ENCODE measurements at places on chromosomes 6 and 20.
A peak's percentile ranks its signal among the peaks of the same experiment; 100 is the strongest.

GRCh38 chr20:62120990-62121775, 1.1 kb upstream of the LSM14B start:
- H3K27me3 ChIP-seq: peaks cover 37% of the 10 kb centered on the region
- H3K36me3 ChIP-seq: peaks cover 18% of the 10 kb centered on the region
- H3K27ac ChIP-seq: peak overlapping the region; percentile 70
- DNase-seq: peak; percentile 77

DNA sequence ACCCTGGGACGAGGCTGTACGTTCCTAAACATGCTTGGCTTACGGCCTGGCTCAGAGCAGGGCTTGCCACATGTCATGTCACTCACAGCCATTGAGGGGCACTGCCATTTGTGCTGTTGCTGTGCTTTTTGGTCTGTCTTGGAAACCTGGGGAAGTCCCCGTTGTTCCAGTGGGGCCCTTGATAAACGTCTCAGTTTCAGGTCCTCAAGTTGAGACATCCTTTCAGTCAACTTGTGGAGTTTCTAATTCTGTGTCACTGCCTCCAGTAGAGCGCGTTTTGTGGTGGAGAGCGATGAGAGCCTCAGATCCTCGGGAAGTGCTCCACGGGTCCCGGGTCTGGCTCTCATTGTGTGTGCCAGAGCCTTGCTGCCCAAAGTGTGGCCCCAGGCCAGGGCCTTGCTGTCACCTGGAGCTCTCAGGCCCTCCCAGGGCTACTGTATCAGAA, 43.0 kb upstream of the CCR6 start:
- DNase-seq: no peak
- no peak overlapping the region for H3K4me3 ChIP-seq
- no peaks in the 10 kb centered on the region for H3K4me1 ChIP-seq

DNA sequence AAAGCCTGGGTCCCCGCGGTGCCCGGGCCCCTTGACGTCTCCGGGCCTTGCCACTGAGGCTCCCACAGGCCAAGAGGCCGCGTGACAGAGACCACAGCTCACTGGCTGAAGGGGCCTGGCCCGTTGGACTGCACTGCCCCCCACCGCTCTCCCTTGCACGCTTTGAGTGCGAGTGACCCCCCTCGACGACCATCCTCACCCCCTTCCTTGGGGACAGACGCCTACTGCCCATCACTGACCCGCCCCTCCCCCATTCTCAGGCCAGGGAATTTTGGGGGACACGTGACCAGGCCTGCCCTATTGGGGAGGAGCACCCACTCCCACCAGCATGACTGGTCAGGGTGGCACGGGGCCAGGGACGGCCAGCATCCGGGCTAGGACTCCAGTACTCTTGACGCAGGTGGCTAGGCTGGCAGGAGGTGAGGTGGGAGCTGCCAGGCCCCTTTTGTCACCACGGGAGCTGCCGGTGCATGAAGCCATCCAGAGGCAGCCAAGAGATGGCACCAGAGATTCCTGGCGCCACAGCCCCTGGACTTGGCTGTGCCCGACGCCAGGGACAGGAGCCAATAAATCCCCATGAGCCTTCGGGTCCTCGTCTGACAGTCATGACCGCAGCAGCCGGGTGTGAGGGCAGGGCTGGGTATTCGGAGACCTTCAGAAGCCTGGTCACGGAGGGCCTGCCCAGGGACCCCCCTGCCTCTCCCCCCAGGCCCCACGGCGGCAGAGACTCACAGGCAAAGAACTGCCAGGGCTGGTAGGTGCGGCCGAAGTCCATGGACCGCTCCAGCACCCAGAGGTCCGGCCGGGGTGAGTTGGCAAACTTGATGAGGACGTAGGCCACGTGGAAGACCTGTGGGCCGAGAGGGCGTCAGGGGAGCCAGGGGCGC, 14.5 kb downstream of the LAMA5 start:
- H3K27ac ChIP-seq: peak overlapping the region; percentile 14
- no peak for DNase-seq
- H3K27me3 ChIP-seq: no peaks in the 10 kb centered on the region
- H3K36me3 ChIP-seq: peaks cover 9% of the 10 kb centered on the region
- no peak overlapping the region for H3K4me3 ChIP-seq
- peaks cover 72% of the 10 kb centered on the region for H3K4me1 ChIP-seq

- H3K4me1 ChIP-seq: peaks cover 3% of the 10 kb centered on the region
- no peak overlapping the region for H3K4me3 ChIP-seq
- DNase-seq: peak; percentile 97
- H3K36me3 ChIP-seq: no peaks in the 10 kb centered on the region
Observed at GRCh38 chr6:166032366-166033200, 135.1 kb downstream of the TBXT start.

GRCh38 chr6:109087661-109088264, 6.9 kb downstream of the SESN1 start:
- H3K4me3 ChIP-seq: no peak overlapping the region
- DNase-seq: no peak
- H3K4me1 ChIP-seq: no peaks in the 10 kb centered on the region
- H3K27ac ChIP-seq: no peak overlapping the region
- H3K27me3 ChIP-seq: no peaks in the 10 kb centered on the region

GRCh38 chr6:158756977-158757752, 62.0 kb downstream of the EZR start:
- H3K36me3 ChIP-seq: no peaks in the 10 kb centered on the region
- H3K27ac ChIP-seq: no peak overlapping the region
- DNase-seq: no peak
- no peak overlapping the region for H3K4me3 ChIP-seq

DNA sequence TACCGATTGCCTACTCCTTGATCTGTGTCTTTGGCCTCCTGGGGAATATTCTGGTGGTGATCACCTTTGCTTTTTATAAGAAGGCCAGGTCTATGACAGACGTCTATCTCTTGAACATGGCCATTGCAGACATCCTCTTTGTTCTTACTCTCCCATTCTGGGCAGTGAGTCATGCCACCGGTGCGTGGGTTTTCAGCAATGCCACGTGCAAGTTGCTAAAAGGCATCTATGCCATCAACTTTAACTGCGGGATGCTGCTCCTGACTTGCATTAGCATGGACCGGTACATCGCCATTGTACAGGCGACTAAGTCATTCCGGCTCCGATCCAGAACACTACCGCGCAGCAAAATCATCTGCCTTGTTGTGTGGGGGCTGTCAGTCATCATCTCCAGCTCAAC, 13.5 kb downstream of the CCR6 start:
- H3K27ac ChIP-seq: no peak overlapping the region
- H3K4me3 ChIP-seq: no peak overlapping the region
- H3K36me3 ChIP-seq: no peaks in the 10 kb centered on the region
- H3K27me3 ChIP-seq: peaks cover 16% of the 10 kb centered on the region
- no peak for DNase-seq

DNA sequence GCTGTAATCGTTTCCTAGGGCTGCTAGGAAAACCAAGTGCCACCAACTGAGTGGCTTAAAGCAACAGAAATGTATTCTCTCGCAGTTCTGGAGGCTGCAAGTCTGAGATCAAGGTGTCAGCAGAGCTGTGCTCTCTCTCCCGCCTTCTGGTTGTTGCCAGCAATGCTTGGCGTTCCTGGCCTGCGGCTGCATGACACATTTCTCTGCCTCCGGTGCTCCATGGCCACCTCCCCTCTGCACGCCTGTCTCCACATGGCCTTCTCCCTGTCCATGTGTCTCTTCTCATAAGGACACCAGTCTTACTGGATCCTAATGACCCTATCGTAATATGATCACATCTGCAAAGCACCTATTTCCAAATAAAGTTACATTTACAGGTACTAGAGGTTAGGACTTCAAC, 91.7 kb upstream of the AKAP12 start:
- H3K36me3 ChIP-seq: no peaks in the 10 kb centered on the region
- H3K4me1 ChIP-seq: peaks cover 15% of the 10 kb centered on the region
- DNase-seq: no peak
- H3K4me3 ChIP-seq: no peak overlapping the region
- H3K27ac ChIP-seq: no peak overlapping the region
- H3K27me3 ChIP-seq: no peaks in the 10 kb centered on the region

- no peak overlapping the region for H3K4me3 ChIP-seq
- H3K27me3 ChIP-seq: peaks cover 7% of the 10 kb centered on the region
- no peak for DNase-seq
- no peaks in the 10 kb centered on the region for H3K36me3 ChIP-seq
- no peak overlapping the region for H3K27ac ChIP-seq
- peaks cover 7% of the 10 kb centered on the region for H3K4me1 ChIP-seq
Observed at GRCh38 chr6:52104979-52105378, 17.6 kb upstream of the PKHD1 start.

GRCh38 chr6:96844530-96844929, 7.3 kb upstream of the GPR63 start:
- DNase-seq: no peak
- H3K4me3 ChIP-seq: no peak overlapping the region
- no peaks in the 10 kb centered on the region for H3K27me3 ChIP-seq
- no peak overlapping the region for H3K27ac ChIP-seq
- H3K36me3 ChIP-seq: no peaks in the 10 kb centered on the region

- no peaks in the 10 kb centered on the region for H3K27me3 ChIP-seq
- H3K4me1 ChIP-seq: peaks cover 4% of the 10 kb centered on the region
- no peak overlapping the region for H3K27ac ChIP-seq
Observed at GRCh38 chr6:151763938-151764680, 43.4 kb upstream of the ESR1 start.

- no peak overlapping the region for H3K27ac ChIP-seq
- H3K27me3 ChIP-seq: peaks cover 64% of the 10 kb centered on the region
- no peaks in the 10 kb centered on the region for H3K36me3 ChIP-seq
Observed at GRCh38 chr20:48910347-48910781, 11.1 kb upstream of the ARFGEF2 start.

- peaks cover 51% of the 10 kb centered on the region for H3K36me3 ChIP-seq
- H3K27me3 ChIP-seq: no peaks in the 10 kb centered on the region
- peak; percentile 45 for DNase-seq
- peaks cover 14% of the 10 kb centered on the region for H3K4me1 ChIP-seq
- peak overlapping the region; percentile 90 for H3K4me3 ChIP-seq
Observed at GRCh38 chr20:35698298-35699126, 640 bp downstream of the NFS1 start.

DNA sequence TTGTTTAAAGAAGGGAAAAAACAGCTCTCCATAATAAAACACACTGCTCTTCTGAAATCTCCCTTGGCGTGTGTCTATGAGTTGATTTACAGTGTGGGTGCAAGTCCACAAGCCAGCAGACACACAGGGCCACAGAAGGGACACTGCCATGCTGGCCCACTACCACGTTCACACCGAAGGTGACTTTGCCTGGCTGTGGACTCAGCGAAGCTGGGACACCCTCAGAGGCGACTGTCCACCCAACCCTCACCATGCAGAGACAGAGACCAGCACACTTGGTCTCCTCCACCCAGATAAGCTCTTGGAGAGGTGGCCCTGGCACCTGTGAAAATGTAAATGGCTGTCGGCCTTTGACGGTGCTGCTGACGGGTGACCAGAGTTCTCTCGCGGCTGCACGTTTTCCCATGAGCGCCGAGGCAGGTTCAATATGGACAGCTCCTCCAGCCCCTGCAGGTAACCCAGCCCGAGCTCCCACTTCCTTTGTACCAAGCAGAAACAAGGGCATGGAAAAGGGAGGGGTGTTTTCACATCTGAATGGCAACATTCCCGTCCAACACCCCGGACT, 78.0 kb downstream of the YTHDF1 start:
- no peaks in the 10 kb centered on the region for H3K4me1 ChIP-seq
- H3K36me3 ChIP-seq: no peaks in the 10 kb centered on the region
- H3K27me3 ChIP-seq: peaks cover 39% of the 10 kb centered on the region
- H3K27ac ChIP-seq: no peak overlapping the region
- DNase-seq: no peak
- no peak overlapping the region for H3K4me3 ChIP-seq

DNA sequence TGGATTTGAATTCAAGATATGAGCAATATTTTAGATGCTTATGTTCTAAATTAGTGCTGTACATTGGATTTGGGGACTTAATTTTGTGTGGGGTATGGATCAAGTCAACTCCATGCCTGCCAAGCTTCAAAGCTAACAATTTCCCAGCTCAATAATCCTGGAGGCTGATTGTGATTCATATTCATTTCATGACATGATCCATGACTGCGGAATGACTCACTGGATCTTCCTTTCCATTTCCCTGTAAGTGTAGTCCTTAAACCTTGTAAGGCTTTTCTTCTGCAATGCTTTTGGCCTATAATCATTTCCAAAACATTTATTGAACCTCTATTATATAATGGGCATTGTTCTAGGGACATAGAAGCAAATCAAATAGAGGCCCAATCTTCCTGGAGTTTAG, 44.7 kb upstream of the CCN2 start:
- H3K4me1 ChIP-seq: peaks cover 6% of the 10 kb centered on the region
- no peak overlapping the region for H3K27ac ChIP-seq
- H3K27me3 ChIP-seq: no peaks in the 10 kb centered on the region
- DNase-seq: peak; percentile 80

DNA sequence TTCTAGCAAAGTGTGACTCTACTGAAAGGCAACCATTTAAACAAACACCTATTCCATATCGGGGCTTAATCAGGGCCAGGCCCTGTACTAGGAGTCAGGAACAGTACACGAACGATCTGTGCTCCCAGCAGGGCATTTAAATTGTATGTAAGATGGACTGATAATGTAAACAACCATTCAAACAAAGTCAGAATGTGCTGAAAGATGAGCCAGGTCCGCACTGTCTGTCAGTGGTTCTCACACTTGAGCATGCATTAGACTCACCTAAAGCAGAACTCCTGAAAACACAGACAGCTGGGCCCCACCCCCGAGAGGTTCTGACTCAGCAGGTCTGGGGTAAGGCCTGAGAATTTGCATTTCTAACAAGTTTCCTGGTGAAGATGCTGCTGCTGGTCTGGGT, 81.6 kb downstream of the PXDC1 start:
- H3K4me1 ChIP-seq: peaks cover 5% of the 10 kb centered on the region
- peaks cover 6% of the 10 kb centered on the region for H3K27me3 ChIP-seq
- H3K36me3 ChIP-seq: no peaks in the 10 kb centered on the region
- no peak overlapping the region for H3K4me3 ChIP-seq

DNA sequence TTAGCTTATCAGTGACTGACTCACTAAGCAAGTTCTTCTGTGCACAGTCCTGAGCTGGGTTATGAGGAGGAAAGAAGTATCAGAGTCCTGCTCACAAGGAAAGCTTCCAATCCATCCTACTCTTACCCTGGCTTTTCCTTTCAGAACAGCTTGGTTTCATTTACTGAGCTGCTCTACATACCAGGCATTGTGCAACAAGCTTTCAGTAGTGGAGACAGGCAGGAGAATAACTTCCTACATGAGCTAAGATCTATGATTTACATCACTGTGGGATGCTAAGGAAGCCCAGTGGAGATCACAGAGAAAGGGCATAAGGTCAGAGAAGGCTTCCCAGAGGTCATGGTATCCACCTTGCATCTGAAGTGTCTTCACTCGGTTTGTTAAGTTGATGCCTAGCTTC, 144.5 kb downstream of the MAP3K7 start:
- H3K4me1 ChIP-seq: no peaks in the 10 kb centered on the region
- H3K36me3 ChIP-seq: no peaks in the 10 kb centered on the region
- DNase-seq: peak; percentile 6
- peaks cover 13% of the 10 kb centered on the region for H3K27me3 ChIP-seq
- H3K27ac ChIP-seq: no peak overlapping the region
